Stimulated activated CD4-positive, alpha-beta T cell treated with anti-CD3 and anti-CD28 coated beads, Interleukin-2, amount 100 ng/mL, for 48 hours (primary cell): ENCODE measurements at places on chromosomes 7 and 10.
A peak's percentile ranks its signal among the peaks of the same experiment; 100 is the strongest.

- DNase-seq: no peak
Measured at GRCh38 chr7:141242568-141242967, 168.7 kb downstream of the TMEM178B start.

- no peak for DNase-seq
Measured at GRCh38 chr10:113041841-113042750, 92.0 kb downstream of the TCF7L2 start.

DNA sequence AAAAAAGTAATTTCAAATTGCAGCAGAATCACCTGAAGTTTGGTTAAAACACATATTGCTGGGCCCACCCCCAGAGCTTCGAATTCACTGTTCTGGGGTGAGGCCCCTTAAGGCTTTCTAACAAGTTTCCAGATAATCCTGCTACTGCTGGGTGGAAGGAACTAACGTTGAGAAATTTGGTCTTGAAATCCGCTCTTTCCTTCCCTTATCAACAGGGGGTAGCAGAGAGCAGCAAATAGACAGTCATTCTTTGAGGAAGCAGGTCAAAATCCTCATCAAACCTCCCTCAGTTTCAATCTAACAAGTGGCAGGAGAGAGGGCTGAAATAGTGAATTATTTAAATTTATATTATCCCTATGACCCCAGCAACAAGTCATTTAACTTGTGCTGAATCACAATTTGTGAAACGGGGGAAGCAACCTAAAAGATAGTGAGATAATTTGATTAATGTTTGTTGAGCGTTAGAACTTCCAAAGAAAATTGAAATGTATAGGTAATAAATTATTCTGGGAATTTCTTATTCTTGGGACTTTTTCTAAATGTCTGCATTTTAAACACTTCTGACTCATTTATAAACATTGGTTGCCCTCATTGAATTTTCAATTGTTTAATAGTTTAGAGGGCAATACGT, 21.7 kb upstream of the MALSU1 start:
- peak; percentile 27 for DNase-seq

- no peak for DNase-seq
Measured at GRCh38 chr10:812787-813186, 118.7 kb downstream of the LARP4B start.

GRCh38 chr7:149444287-149444686, 16.6 kb downstream of the ZNF777 start:
- no peak for DNase-seq

DNA sequence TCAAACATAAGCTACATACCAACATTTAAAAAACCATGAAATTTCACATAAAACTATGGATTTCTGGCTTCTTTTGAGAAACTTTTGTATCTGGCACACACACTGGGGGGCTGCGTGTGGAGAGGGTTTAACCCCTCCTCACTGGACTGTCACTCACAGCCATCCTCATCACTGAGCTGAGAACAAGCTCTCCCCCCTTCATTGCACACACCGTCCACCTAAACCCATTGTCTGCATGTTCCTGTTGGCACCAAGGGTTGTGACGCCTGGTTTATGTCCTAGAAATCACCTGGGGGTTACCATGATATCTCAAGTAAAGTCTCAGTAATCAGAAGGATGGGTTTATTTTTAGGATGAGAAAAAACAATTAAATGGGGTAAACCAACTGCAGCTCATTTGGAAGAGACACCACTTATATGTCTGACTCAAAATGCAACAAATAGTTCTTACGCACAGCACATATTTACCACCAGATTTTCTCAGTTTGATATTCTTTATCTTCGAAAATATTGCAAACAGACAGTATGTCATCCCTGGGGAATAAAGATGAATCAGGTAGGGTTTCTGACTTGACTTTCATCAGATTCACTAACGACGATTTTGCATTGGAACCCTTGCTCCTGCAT, 218.5 kb upstream of the KLF6 start:
- DNase-seq: no peak
